Chondrocyte (in vitro differentiated cells): ENCODE measurements at places on chromosomes 11 and 22. TPM values are rescaled to one million over a fixed set of nuclear protein-coding genes. Genes with fewer than 3 reads are reported as not detected.

DNA sequence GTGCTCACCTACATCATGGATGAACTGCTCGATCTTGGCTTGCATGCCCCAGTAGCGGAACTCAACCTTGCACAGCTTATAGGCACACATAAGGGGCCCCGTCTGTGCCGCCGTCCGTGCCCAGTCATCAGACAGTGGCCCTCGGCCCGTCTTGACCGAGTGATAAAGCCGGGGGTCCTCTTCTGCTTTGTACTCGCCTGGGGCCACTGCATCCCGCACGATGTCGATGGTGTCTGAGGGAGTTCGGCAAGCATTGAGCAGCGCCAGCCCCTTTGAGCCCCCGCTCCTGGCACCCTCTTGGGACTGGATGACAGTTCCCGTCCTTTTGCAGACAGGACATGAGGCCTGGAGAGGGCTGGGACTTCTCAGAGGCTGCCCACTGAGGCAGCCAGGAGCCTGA, 3.3 kb downstream of the PITPNM1 start:
- peaks cover 8% of the 10 kb centered on the region for H3K36me3 ChIP-seq
- no peaks in the 10 kb centered on the region for H3K27me3 ChIP-seq
- no peak overlapping the region for H3K27ac ChIP-seq
- H3K4me3 ChIP-seq = no peak overlapping the region

GRCh38 chr22:29266564-29267461, 968 bp downstream of the RHBDD3 start:
- peaks cover 43% of the 10 kb centered on the region for H3K4me1 ChIP-seq
- no peaks in the 10 kb centered on the region for H3K27me3 ChIP-seq
- DNase-seq = no peak
- H3K36me3 ChIP-seq = peaks cover 8% of the 10 kb centered on the region

EEF1G gene
- total RNA-seq = 1,000 to 1,202 TPM (median 1,017 TPM) in 3 replicates

DNA sequence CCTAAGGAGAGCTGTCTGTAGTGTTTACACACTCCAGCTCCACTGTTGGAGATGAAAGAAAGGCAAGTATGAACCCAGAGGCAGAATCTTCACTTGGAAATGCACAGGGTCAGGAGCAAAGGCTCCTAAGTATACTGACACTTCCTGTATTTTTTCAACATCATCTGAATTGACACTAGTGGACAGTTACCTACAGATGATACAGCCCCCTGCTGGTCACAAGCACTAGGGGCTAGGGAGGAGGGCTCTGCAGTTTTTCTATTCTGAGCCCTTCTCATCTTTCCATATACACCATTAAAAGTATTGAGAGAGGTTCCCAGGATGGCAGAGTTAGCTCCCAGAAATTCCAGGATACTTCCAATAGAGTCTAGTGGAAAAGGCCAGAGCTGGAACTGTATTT, 290.3 kb upstream of the API5 start:
- H3K36me3 ChIP-seq = no peaks in the 10 kb centered on the region
- no peak overlapping the region for H3K4me3 ChIP-seq
- H3K4me1 ChIP-seq = no peaks in the 10 kb centered on the region
- no peak for DNase-seq
- no peaks in the 10 kb centered on the region for H3K27me3 ChIP-seq
- H3K27ac ChIP-seq = no peak overlapping the region

SLC22A8 gene
- total RNA-seq = not detected in 3 replicates

DNA sequence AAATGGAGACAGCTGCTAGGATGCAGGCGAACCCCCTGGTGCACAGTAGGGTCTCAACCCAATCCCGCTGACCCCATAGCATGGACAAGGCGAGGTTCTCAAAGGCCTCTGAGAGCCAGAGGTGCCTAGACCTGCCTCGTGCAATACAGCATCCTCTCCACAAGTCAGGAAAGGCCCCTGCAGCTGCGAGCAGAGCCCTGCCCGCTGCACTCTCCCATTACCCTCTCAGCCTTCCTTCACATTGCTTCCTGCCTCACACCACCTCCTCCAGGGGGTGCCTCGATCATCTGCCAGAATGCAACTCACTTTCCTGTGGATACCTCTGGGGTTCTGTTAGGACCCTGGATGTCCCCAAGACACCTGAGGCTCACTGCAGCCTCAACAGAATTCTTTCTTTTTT, 42.8 kb upstream of the TCF20 start:
- DNase-seq = no peak
- no peak overlapping the region for H3K27ac ChIP-seq
- no peak overlapping the region for H3K4me3 ChIP-seq
- no peaks in the 10 kb centered on the region for H3K36me3 ChIP-seq
- H3K4me1 ChIP-seq = peaks cover 32% of the 10 kb centered on the region
- H3K27me3 ChIP-seq = peaks cover 3% of the 10 kb centered on the region

NLRP14 gene
- total RNA-seq = 0.05 TPM in 1 of 3 replicates, not detected in the others

BTBD18 gene
- total RNA-seq = not detected in 3 replicates

DNA sequence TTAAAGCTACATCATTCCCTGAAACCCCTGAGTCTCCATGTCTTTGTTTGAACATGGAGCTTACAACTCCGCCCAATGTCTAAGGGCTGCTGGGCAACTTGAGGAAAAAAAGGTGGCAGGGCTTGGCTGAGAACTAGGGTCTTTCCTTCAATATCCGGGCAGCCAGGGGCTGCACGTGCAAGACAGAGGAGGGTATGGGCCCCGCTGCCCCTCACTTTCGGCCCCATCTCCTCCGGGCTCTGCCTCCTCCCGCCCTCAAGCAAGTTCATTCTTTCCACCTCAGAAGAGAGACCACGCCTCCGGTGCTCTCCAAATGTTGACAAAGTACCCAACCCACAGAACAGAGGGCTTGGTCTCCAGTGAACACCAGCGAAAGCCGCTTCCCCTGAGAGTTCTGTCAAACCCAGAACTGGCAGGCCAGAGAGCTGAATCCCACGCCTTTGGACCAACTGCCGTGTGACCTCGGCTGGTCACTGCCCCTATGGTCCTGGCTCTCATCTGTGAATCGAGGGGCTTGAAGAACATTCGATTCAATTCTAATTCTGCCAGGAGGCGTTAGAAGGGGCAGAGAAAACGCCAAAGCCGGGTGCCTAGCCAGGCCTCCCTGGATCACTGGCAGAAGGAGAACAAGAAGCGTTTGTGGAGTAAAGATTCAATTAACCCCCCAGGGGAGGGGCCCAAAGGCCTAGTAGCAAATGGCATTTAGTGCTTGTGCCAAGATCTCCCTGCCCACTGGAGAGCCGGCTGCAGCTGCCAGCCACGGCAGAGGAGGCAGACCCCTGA, 7.3 kb downstream of the PDGFB start:
- peaks cover 70% of the 10 kb centered on the region for H3K4me1 ChIP-seq
- no peaks in the 10 kb centered on the region for H3K27me3 ChIP-seq
- H3K4me3 ChIP-seq = no peak overlapping the region
